ENCODE measurements at places on chromosomes 1 and 21.

DNA sequence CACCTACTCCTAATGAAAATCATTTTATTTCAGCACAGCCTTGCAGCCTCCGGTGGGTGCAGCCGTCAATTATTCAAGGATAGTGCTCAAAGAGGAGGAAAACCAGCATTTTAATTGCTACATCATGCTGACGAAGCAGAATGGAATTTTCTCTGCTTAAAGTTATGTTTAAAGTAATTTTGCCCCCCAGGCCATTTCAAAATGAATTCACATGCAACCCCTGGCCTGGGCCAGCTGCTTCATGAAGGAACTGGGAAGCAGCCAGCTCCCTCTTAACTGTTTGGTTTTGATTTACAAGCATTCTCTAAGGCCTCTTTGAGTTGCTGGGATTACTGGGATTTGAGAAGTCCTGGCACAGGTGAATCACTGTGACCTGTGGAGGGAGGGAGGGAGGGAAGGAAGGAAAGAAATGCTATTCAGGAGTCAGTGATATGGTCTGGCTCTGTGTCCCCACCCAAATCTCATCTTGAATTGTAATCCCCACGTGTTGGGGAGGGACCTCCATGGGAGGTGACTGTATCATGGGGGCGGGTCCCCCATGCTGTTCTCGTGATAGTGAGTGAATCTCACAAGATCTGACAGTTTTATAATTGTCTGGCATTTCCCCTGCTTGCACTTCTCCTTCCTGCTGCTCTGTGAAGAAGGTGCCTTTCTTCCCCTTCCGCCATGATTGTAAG is 66.0 kb downstream of the PGBD5 start:
- H3K27ac ChIP-seq, result no peak overlapping the region
- no peak overlapping the region for H3K4me3 ChIP-seq
- H3K4me1 ChIP-seq, result no peaks in the 10 kb centered on the region
- peaks cover 20% of the 10 kb centered on the region for H3K36me3 ChIP-seq
- DNase-seq, result no peak

DNA sequence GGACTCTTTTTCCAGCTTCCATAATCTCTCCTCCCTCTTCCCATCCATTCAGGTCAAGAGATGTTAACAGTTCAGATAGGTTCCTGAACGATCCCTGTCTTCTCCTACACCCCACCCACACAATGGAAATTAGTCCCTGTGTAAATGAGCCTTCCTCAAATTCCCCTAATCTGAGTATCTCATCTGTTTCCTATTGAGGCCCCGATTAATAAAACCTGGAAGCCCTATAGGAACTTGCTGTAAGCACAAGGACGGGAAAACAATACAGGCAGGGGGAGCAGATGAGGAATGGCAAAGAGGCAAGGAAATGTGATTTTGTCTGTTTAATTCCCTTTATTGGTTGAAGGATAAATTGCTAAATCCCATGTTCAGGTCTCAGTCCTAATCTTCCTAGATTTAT is 7.1 kb upstream of the GPX7 start:
- no peak overlapping the region for H3K27ac ChIP-seq
- H3K4me3 ChIP-seq, result no peak overlapping the region
- no peaks in the 10 kb centered on the region for H3K27me3 ChIP-seq
- no peak for DNase-seq

DNA sequence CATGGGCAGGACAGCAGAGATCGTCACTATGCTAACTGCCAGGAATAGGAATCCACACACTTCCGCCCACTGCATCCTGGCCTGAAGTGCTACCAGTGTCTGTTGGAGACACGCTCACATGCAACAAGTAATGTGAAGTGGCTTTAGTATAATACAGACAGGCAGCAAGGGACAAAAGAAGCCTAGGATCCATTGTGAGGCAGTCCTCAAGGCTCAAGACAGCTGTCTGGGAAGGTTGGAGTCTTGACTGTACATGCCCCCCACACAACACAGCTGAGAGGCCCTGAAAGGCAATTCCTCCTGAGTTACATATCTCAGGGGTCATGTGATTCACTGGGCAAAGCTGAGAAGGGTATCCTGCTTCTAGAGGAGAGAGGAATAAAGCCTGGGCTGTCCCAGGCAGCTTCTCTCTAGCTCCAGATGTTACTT is 39.9 kb upstream of the CD1D start:
- H3K4me1 ChIP-seq, result no peaks in the 10 kb centered on the region
- H3K27me3 ChIP-seq, result no peaks in the 10 kb centered on the region
- H3K36me3 ChIP-seq, result no peaks in the 10 kb centered on the region
- DNase-seq, result no peak

DNA sequence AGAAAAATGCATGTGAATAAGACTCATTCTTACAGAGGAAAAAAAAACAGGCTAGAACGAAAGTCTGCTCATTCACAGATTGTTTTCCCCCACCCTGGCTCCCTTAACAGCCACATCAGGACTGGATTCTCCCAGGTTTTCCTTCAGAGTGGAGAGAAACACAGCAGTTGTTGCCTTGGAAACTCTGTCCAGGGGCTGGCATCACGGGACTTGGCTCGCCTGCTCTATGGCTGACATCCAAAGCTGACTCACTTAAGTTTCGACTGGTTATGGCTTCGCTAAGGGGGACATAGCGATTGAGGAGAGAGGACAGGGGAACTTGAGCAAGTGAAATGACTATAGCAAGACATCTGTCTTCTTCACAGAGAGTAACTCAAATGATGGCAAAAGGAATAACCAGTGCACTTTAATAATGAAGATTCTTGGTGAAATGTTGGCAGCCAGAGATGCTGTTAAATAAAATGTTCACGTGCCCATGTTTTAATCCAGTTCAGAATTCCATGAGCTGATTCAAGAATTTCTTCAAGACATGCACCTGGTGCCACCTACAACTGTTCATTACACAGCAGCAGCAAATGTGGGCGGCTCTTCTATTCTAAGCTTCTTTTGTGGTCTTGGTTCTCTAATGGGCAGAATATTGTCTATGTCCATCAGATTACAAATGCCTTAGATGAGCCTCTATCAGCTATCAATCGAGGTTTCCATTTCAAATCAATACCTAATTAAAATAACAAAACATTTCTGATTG is 21.8 kb downstream of the MIS18A start:
- no peak for DNase-seq
- no peaks in the 10 kb centered on the region for H3K27me3 ChIP-seq
- H3K27ac ChIP-seq, result no peak overlapping the region
- no peak overlapping the region for H3K4me3 ChIP-seq

GRCh38 chr1:111751906-111752575 is 3.7 kb upstream of the DDX20 start:
- H3K4me1 ChIP-seq, result peaks cover 27% of the 10 kb centered on the region
- H3K4me3 ChIP-seq, result no peak overlapping the region
- H3K27ac ChIP-seq, result no peak overlapping the region

DNA sequence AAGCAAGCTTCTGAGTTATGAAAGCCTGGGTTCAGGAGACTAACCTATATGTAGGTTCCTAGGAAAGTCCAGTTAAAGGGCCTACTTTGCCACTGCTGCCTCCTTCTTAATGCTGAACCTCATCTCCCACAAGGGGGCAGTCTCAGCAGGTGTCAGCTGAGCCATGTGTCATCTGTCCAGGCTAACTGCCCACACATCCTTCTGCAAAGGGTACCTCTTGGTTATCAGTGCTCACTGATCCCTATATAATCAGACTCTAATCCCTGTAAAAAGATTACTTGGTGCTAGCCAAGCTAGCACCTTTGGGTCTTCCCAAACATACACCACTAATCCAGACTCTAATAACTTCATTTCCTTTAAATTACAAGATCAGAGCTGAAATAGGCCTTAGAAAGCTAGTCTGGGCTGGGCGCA is 9.0 kb downstream of the PRDX1 start:
- H3K36me3 ChIP-seq, result peaks cover 60% of the 10 kb centered on the region
- no peaks in the 10 kb centered on the region for H3K27me3 ChIP-seq
- no peak overlapping the region for H3K4me3 ChIP-seq
- no peaks in the 10 kb centered on the region for H3K4me1 ChIP-seq
- H3K27ac ChIP-seq, result no peak overlapping the region

DNA sequence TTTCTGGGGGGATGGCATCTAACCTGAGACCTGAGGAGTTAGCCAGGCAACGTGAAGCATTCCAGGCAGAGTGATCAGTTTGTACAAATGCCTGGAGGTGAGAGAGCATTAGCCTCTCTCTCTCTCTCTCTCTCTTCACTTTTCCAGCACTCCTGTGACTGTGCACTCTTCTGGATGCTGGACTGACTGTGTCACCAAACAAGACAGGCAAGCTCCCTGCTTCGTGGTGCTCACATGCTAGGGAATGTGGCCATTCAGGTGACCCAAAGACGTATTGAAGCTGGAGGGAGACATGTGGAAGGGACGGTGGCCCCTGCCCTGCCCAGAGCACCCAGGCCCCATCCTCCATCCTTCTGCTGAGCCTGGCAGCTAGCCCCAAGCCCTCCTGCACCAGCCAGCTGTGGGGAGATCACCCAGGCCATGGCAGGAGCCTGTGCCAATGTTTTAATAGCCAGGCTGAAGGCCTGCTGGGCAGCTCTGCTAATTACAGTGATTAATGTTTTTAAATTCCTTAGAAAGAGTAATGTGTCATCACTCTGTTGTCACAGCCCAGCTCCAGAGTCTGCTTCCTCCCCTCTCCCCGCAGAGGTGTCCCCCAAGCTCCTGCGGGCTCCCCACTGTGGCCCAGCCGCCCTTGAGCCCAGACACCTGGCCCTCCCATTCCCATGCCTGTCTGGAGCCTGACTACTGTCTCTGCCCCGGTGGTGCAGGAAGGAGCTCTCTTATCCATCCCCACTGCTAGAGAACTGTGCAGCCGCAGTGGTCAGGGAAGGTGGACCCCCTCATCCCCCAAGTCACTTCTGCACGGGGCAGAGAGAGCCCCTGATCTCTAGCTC is 48.9 kb downstream of the UBIAD1 start:
- H3K4me1 ChIP-seq, result peaks cover 1% of the 10 kb centered on the region
- no peaks in the 10 kb centered on the region for H3K36me3 ChIP-seq
- no peaks in the 10 kb centered on the region for H3K27me3 ChIP-seq
- DNase-seq, result no peak
- H3K4me3 ChIP-seq, result no peak overlapping the region

GRCh38 chr1:13732971-13733667 is 33.1 kb downstream of the PRDM2 start:
- peaks cover 12% of the 10 kb centered on the region for H3K36me3 ChIP-seq
- no peak overlapping the region for H3K27ac ChIP-seq
- H3K4me1 ChIP-seq, result peaks cover 15% of the 10 kb centered on the region
- H3K27me3 ChIP-seq, result no peaks in the 10 kb centered on the region
- no peak for DNase-seq
- no peak overlapping the region for H3K4me3 ChIP-seq

DNA sequence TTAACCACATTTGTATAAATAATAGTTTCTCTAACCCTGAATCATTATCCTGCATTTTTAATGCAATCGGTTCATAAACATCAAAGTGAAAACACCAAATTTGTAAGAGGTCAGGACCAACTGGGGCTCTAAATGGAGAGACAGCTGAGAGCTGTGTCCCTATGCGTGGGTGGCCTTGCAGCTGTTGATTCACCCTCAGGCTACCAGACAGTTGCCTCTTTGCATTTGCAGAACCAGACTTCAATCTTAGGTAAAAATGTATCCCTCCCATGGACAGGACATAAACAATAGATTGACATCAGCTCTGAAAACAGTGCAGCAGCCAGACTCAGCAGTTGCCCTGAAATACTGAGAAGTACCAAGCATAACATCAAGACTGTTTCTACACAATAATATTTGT is 8.8 kb upstream of the TGFB2 start:
- H3K4me1 ChIP-seq, result peaks cover 8% of the 10 kb centered on the region
- peaks cover 18% of the 10 kb centered on the region for H3K36me3 ChIP-seq
- DNase-seq, result no peak
- H3K4me3 ChIP-seq, result no peak overlapping the region
- no peaks in the 10 kb centered on the region for H3K27me3 ChIP-seq

DNA sequence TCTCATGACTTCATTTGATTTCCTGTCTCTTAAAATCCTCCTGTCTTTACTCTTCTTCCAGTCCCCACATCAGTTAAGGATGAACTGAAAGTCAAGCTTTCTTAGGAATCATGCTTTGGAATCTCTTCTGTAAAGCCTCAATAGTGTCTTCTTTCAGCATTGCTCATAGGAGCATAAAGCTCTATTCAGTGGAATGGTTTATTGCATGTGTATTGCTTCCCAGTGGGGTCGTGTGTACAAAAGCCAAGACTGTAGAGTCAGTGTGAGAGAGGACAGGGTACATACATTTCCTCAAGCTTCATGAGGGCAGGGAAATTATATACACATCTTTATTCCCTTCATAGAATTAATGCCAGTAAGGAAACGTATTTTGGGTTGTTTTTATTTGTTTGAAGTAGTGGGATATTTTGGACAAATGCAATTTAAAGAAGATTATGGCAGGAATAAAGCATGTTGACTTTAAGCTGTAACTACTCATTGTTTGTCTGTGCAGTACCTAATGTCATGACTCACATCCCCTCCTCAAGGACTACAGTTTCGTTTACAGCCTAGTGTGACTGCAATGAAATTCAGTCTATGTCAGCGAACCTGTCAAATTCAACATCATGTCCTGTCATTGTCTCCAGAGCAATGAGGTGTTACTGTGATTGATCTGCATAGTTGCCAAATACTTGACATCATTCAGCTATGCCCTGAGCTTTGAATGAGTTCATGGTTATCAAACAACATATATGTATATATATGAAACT is 2164.2 kb downstream of the NCAM2 start:
- no peaks in the 10 kb centered on the region for H3K27me3 ChIP-seq
- no peaks in the 10 kb centered on the region for H3K4me1 ChIP-seq
- no peak overlapping the region for H3K27ac ChIP-seq

DNA sequence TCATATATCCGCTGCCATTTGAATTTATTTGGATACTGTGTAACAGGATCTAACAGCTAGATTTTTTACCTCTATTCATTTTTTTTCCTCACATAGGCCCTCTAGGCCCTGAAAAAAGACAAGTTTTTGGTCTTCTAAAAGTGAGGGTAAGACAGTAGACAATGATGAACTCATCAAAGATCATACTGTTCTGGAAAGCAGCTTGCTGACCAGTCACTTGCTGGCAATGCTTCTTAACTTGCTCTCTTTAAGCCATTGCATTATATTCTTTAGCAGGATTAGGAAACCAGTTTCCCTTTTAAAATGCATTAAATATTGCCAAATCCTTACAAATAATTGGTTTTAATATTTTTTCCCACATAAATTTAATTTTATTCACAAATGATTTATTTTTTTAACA is 65.5 kb downstream of the SYT14 start:
- no peaks in the 10 kb centered on the region for H3K4me1 ChIP-seq
- DNase-seq, result no peak
- no peak overlapping the region for H3K27ac ChIP-seq
- H3K36me3 ChIP-seq, result no peaks in the 10 kb centered on the region
- no peaks in the 10 kb centered on the region for H3K27me3 ChIP-seq
- no peak overlapping the region for H3K4me3 ChIP-seq

Data from neuronal stem cell (in vitro differentiated cells).